ENCODE measurements at places on chromosomes 4 and X.
A peak's percentile ranks its signal among the peaks of the same experiment; 100 is the strongest.

DNA sequence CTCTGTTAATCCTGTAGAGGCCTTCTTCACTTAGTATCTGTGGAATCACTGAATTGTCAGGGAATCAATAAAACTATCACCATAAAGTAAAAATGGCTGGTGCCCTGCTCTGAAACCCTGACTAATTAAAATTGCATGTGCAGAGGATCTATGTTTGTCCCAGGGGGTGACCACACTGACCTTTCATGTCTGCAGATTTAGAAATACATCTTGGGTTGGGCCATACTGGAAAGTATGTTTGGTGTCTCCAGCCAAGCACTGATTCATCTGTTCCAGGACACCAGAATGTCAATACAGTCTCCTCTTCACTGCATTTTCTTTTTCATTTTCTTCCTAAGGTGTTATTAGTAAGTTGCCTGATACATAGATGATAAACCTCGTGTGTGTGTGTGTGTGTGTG lies 490.9 kb upstream of the INTU start:
- DNase-seq, result no peak

GRCh38 chrX:107227780-107228485 lies 21.5 kb downstream of the DNAAF6 start:
- DNase-seq, result no peak

- DNase-seq, result no peak
These were observed 69.0 kb upstream of the HPF1 start for GRCh38 chr4:169826634-169827187.

GRCh38 chr4:162921178-162921785 lies 245.4 kb downstream of the NAF1 start:
- DNase-seq, result no peak

- no peak for DNase-seq
These were observed 130.3 kb upstream of the PDLIM3 start for GRCh38 chr4:185665655-185666054.

DNA sequence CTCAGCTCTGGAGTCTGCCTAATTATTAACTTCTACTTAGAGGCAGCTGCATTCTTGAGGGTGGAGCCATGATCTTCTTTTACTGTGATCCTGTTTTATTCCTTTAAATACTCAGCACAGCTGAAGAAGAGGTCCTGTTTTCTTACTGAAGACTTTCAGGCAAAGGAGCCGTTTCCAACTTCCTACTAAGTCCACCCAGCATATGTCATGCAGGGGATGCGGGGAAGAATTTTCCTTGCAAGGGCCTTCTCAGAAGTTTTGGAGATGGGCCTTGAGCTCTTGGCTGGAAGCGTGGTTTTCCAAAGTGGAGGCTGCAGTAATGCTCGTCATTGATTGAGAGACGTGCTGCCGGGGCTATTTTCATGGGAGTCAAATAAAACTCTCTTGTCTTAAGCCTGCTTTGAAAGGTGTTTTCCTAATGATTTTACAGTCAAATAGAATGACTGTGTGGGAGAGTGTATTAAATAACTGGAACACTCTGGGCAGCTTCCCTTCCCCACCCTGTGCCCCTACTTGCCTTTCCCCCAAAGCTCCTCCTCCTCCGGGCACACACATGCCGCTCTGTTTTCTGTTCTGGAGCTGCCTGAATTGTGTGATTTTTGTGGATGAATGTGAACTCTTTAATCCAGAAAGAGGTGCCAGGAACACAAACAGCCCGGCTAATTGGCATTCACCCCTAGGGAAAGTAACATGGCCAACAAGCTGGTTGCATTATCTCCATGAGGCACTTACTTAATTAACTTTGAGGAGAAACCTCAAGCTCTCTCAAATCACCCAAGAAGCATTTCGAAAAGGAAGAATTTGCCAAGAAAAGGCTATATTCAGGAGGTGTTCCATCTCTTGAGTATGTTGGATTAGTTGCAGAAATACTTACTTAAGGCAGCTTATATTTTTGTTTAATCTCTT lies 28.1 kb downstream of the FGF2 start:
- peak; percentile 69 for DNase-seq

DNA sequence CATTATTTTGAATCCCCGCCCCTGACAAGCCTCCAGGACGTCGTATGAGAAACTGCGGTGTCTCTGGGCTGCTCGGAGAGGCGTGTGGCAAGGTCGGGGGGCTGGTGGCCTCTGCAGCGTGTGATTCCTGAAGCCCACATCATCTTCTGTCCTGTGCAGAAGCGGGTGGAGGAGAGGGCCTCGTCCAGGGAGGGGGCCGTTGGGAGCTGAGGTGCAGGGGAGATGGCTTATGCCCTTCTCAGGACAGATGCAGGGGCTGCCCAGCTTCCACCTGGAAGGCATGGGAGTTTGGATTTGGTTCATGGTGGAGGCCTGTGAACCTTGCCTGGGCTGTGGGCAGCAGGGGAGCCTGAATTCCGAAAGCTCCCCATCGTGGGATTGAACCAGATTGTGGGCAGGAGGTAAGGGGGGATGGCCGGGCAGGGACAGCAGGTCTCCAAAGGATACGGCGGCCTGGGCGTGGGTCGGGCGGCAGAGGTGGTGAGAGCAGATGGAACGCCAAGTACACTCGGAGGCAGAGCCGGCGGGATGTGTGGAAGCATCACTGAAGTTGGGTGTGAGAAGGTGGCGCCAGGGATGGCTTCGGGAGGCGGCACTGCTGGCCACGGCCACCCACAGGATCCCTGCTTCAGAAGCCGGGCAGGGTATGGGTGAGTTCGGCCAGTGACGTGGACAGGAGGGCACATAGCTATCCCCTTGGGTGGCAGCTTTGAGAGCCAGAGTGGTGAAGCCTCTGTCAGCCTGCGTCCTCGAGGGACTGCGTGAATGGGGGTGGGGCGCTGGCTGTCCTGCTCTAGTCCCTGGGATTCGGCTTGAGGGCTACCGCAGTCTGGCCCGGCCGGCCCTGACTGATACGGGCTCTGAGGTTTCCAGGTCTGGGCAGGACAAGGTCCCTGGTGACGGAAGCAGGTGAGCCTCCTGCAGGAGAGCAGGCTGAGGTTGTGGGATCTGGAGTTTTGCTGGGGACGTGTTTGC lies 76.3 kb upstream of the ADRA2C start:
- no peak for DNase-seq

GRCh38 chr4:960140-960635 lies 13.2 kb downstream of the DGKQ start:
- DNase-seq, result no peak

GRCh38 chrX:139200346-139200745 lies 330.2 kb upstream of the F9 start:
- no peak for DNase-seq

DNA sequence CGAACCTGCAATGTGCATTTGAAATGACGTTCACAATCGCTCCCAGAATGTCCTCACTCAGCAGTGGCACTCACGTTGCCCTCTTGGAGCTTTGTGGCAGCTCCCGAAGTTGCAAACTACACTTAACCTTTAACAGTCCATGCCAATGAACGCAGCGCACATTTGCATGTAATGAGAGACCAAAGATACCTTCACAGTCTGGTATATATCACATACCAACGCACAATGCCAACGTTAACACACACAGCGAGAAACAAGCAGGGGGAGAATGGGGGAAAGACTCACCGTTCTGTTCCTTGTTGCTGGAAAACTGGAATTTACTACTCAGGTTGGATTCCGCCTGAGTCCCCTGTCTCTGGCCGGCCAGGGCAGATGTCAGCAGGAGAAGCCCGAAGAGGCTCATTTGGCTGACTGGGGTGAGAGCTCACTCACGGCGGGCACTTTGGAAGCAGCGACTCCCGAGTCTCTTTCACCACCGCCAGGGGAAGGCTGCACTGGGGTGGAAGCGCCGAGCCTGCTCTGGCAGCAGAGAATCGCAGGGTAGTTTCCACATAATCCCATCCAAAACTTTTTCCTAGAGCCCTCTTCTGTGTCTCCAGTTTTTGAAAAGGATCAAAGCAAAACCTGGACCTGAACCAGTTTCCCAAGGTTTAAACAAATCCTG lies 966 bp downstream of the PDGFC start:
- DNase-seq, result no peak

GRCh38 chrX:120660637-120661036 lies 30.8 kb upstream of the C1GALT1C1 start:
- no peak for DNase-seq

DNA sequence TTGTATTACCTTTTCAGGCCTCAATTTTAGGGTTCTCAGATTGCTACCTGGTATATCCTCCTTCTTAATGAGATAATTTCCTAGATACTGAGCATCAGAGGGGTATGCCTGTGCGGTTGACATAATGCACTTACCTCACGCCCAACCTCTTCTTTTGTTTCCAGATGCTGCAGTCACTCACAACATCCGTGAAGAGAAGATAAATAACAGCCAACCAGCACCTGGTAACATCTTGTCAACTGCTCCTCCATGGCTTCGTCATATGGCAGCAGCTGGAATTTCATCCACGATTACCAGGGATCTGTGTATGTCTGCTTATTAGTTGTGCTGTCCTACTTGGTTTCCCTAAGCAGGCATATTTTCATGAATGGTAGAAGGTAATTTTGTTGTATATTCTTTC lies 16.7 kb downstream of the SAGE1 start:
- no peak for DNase-seq

DNA sequence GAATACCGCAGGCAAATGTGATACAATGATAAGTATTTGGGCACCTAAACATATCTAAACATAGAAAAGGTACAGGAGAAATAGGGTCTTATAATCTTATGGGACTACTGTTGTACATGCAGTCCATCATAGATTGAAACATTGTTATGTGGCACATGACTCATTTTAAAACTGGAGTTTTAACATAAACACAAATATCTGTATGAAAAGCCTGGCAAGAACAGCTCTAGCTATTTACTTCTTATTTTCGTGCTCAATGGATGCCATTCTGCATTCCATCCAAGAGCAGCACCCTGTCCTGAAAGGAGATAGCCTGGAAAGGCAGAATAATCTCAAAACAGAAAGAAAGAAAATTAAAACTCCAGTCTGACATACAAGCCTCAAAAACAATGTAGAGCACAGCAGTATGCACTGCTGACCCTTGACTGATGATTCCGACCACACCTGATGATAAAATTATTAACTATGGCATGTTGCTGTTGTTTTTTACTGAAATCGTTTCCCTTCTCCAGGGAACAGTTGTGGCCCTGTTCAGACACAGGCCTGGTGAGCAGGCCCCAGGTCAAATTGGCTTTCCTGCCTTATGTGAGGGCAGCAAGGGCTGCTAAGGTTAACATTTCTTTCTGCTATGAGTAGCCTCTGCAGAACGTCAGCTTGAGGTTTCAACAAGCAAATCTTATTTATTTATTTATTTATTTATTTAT lies 152.7 kb downstream of the APBB2 start:
- DNase-seq, result no peak

DNA sequence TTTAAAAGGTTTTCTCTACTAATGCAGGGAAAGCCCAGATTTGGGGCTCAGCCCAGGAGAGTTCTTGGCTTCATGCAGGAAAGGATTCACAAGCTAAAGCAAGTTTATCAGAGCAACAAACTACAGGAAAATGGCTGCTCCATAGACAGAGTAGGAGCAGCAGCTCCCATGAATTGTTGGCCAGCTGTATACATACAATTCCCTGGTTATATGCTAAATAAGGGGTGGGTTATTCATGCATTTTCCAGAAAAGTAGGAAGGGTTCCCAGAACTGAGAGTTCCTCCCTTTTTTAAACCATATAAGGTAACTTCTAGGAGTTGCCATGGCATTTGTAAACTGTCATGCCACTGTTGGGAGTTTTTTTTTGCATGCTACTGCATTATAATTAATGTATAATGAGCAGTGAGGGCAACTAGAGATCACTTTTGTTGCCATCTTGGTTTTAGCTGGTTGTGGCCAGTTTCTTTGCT lies 2.6 kb downstream of the C4orf33 start:
- DNase-seq, result no peak

- DNase-seq, result no peak
These were observed 81.5 kb upstream of the BCOR start for GRCh38 chrX:40179283-40179682.

GRCh38 chr4:107854356-107855022 lies 29.8 kb downstream of the SGMS2 start:
- no peak for DNase-seq

DNA sequence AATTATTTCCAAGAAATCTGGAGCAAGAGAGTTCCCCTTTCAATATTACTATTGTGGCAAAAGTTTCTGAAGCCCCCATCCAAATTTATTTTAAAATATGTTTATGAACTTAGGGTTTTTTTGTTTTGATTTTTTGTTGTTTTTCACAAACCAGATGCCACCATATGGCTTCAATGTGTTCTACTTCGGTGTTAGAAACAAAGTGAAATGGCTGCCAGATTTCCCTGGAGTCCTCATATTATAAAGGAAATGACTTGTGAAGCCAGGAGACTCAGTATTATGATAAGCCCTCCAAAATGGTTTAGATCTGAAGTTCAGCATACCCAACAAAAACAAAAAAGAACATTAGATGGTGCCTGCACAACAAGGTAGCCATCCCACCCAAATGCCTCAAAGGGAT lies 154.2 kb upstream of the SPANXC start:
- no peak for DNase-seq

GRCh38 chr4:17613761-17614415 lies 553 bp upstream of the MED28 start:
- peak; percentile 82 for DNase-seq

DNA sequence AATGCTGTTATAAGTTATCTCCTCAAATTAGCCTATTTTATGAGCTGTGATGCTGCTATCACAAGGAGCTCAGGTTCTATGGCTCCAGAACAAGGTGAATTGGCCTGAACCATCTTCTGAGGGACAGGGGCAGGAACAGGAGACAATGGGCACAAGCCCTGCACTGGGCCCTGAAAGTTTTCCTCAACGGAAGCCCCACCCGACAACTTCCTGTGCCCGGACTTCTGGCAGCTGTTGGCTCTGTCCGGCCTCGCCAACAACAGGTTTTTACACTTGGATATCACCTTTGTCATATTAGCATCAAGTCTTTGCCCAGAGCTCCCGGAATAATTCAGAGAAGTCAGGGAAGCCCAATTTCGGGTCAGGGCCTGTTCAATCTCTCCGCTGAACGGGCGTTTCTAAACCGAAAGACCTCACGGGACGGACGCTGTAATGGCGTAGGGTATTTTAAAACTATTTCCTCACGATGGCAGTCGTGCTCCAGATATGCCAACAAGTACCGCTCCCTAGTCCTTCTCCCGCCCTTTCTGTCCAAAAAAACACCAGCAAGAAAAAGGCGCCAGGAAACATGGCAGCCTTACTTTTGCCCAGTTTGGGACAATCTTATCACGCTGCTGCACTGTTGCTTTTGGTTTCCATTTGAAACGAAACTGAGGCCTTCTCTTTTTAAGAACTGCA lies 201.0 kb upstream of the STK26 start:
- no peak for DNase-seq
